ENCODE measurements at places on chromosomes 1 and 21.

- DNase-seq: no peak
These were observed 81.4 kb upstream of the WLS start for GRCh38 chr1:68313735-68314134.

- no peak for DNase-seq
These were observed at the start of gene RUNX1 for GRCh38 chr21:35048706-35049617. Gene RUNX1 (minus strand): TSS chr21:35049302.

GRCh38 chr1:52693843-52694242, 4.3 kb downstream of the COA7 start:
- DNase-seq: no peak

DNA sequence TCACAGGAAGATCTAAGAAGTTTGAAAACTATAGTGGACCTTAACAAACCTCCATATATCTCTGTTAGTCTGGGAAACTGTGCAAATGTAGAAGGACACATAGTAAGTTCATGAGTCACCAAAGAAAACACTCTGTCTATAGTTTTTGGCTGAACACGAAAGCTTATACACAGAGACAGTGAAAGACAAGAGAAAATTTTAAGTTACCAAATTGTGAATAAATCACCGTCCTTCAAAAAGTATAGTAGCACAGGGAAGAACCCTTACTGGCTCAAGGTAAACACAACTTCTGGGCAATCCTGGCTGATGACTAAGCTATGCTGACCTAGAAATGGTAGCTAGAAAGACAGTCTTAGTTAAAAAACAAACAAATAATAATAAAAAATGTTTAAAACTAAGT, 1057.9 kb downstream of the AMY1C start:
- no peak for DNase-seq

GRCh38 chr1:11187931-11188330, 1.2 kb upstream of the ANGPTL7 start:
- DNase-seq: no peak

- no peak for DNase-seq
These were observed 58.1 kb downstream of the SCCPDH start for GRCh38 chr1:246782120-246782900.

- DNase-seq: peak; percentile 56
These were observed 532 bp downstream of the RALGPS2 start for GRCh38 chr1:178725466-178726086.

- no peak for DNase-seq
These were observed 54.2 kb downstream of the SLC2A1 start for GRCh38 chr1:42904434-42904833.
